ENCODE measurements at places on chromosomes 12 and 14.

GRCh38 chr12:34209259-34209835 is 187.1 kb downstream of the ALG10 start:
- no peak for DNase-seq

DNA sequence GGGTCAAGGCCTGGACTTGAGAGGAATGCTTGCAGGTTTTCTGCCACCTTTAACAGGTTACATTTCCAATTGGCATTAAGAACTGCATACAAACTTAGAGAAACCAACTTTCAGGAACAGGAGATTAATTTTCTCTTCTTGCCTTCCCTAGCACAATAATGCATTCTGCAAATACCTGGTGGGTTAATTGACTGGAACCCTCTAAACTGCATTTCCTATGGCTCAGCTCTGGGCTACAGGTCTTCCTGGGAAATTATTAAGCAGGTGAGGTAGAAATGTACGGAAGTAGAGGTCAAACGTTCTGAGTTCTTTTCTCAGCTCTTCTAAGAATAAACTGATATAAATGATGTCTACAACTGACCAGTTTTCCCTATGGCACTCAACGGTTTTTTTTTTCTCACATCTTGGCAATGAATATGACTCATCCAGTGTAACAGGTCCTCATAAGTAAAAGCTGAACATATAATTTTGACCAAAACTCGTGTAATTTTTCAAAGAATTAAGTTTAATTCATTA is 144.9 kb upstream of the PELI2 start:
- DNase-seq, result no peak

- DNase-seq, result no peak
Observed at GRCh38 chr14:53613404-53614253, 343.0 kb downstream of the BMP4 start.

- DNase-seq, result no peak
Observed at GRCh38 chr12:72546106-72546505, 273.9 kb downstream of the TRHDE start.

- peak; percentile 42 for DNase-seq
Observed at GRCh38 chr12:122088179-122088810, 9.7 kb downstream of the MLXIP start.

- DNase-seq, result no peak
Observed at GRCh38 chr14:95523815-95524448, 7.5 kb upstream of the SYNE3 start.

- DNase-seq, result peak; percentile 63
Observed at GRCh38 chr14:82710267-82710841, 1176.7 kb upstream of the SEL1L start.

DNA sequence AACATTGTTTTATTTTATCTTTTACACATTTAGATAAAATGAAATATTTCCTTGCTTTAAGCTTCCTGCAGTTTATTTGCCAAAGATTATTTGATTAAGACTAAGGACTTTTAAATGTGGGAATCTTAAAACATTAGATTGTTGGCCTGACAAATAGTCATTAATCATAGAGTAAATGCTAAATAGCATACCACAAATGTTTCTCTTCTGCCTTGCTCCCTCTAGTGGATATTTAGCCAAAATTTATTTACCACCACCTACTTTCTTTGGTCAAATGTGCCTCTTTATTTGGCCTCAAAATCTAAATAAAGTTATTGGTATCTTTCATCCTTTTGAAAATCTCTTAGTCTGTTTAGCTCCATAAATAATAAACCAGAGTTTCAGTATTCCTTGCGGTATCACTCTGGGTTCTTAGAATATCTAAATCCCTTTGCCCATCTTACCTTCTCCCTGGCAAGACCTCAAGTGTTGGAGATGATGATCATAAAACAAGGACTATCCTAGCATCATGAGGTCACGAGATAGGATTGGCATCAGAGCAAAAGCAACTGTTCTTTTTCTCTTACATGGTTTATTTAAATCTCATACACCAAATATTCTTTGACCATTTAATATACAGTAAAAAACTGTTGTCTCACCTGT is 150.6 kb upstream of the AEBP2 start:
- DNase-seq, result no peak

GRCh38 chr12:131436922-131437705 is 273.8 kb upstream of the SFSWAP start:
- no peak for DNase-seq

GRCh38 chr14:22657861-22658260 is 13.7 kb upstream of the OR6J1 start:
- DNase-seq, result no peak

DNA sequence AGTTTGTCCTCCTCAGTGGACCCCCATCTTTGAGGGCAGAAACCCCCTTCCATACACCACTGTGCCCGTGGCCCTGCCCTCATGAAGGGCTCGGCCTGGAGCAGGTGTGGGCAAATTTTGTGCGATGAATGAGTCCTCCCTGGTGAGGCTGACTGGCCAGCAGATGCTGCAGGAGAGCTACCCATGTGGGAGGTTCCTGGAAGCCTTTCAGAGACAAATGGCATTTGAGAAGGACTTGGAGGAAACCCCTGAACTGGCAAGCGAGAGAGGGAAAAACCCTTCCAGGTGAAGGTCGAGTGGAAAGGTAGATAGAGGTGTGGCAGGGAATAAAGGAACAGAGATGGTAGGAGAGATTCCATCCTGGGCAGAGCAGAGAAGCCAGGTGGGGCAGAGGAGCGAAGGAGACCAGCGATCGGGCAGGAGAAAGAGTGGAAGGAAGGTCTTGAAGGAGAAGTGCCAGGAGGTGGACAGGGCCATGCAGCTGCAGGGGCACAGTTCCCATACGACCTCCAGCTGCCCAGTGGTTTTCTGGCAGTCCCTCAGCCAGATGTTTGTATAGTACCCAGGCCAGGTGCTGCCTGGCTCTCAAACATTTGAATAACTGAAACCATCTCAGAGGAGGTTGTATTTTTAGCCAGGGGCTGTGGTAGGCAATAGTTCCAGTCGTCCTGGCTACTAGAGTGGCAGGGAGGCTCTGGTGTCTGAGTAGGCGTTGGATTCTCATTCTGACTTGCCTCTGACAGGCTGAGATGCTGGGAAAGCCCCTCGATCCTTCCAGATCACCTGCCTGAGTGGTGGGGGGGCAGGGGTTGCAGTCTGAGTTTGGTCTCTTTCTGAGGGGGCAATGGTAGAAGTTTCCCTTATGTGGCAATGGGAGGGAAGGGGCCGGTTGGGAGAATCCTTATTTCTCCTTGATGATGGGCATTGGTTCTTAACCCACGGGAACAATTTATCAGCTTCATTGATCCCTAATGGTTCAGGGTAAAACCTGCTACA is 40.1 kb downstream of the FBXL14 start:
- DNase-seq, result no peak

DNA sequence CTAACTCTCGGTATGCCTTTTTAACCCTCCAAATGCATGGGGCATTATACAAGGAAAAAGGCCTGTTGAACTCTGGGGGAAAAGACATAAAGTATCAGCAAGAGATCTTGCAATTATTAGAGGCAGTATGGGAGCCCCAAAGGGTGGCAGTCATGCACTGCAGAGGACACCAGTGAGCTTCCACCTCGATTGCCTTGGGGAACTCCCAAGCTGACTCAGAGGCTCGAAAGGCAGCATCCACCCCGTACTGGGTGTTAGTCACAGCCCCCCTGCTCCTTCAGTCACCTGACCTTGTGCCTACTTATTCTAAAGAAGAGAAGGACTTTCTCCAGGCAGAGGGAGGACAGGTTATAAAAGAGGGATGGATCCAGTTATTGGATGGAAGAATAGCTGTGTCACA is 781.4 kb upstream of the TMEM132C start:
- DNase-seq, result no peak

- peak; percentile 42 for DNase-seq
Observed at GRCh38 chr14:105865266-105865903, 339.0 kb downstream of the TMEM121 start.

DNA sequence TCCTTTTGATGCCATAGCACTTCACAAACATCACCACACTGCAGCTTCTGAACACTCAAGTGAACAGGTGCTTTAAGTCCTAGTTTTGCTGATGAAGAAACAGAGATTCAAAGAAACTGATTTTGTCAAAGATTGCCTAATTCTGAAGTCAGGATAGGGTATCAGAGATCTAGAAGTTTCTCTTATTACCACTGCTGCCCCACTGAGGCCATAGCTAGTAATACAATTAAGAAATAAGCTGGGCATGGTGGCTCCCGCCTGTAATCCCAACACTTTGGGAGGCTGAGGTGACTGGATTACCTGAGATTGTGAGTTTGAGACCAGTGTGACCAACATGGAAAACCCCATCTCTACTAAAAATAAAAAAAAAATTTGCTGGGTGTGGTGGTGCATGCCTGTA is 458.3 kb upstream of the SEL1L start:
- no peak for DNase-seq

DNA sequence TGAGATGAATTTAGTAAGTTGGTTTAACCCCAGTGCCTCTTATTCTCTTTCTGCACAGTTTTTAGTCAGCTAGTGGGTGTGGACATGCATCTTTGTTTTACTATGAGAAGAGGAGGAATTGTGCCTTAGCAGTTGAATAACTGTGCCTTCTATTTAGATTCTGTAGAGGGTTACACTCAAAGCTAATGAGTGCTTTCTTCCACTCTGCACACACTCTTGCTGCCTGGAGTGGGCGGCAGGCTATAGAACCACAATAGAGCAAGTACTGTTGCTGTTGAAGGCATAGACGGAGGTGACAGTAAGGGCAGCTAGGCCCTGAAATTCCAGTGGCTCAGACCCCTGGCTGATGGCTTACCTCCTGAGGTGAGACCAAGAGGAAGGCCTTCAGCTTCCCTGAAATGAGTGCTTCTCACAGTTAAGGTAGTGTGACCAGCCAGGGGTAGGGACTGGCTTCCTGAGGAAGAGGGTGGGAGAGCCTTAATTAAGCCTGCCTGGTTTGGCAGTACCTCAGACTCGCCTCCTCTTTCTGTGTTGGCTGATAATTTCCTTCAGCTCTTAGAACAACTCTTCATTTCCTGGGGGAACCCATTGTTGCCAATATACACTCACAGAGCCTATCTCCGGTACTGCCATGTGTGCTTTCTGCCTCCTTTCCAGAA is 24.7 kb downstream of the SUSD6 start:
- no peak for DNase-seq

DNA sequence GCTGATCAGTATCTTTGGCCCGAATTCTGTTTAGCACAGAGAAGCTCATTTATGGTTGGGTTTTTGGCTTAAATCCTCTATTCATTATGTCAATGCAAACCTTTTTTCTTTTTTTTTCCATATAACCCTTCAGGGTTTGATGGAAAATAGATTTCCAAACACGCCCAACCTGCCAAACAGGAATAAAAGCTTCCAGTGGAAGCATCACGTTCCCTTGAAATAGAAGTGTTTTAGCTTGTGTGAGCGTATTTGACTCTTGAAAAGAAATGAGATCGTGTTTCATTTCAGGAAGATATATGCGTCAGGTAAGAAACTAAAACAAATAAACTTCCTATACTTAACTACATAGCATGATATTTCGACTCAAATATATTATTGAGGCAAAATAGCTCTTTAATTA is at the start of gene PIK3C2G:
Gene PIK3C2G, plus strand, starts transcription at position 246 of the 400 bp plus-strand sequence. CDS start 20,564 bp downstream, outside the sequence.
- DNase-seq, result no peak

GRCh38 chr12:21387174-21387573 is 14.5 kb downstream of the IAPP start:
- DNase-seq, result no peak

DNA sequence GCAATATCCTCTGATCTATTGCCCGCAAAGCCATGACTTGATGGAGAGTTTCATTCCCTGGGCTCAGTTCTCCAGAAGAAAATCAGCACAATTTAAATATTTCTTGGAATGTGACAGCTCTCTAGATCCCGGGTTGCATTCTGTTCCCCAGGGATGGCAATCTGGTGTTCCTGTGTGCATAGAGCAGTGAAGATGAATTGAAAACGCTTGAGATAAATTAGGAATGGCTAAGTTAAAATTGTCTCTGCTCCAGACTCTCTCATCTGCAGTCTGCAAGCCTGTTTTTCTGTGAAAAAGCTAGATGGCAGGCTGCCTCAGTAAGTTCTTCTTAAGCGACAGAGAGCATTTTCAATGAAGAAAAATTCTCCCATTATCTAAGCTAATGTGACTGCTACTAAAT is 582.5 kb upstream of the MGAT4C start:
- no peak for DNase-seq

DNA sequence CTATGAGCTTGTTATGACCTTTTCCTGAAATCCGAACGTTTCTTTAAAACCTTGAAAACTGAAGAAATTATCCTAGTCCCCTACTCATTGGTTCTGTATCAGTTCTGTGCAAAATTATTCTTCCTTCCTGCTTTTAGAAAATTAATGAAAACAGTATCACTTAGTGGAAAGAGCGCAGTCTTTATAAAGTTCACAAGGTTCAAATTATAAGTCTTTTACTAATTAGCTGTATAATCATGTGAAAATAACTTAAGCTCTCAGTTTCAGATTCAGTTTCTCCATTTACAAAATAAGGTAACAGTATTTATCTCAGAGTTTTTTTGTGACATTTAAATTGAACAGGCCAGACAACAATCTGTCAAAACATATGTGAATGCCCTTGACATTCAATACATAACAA is 306.1 kb downstream of the ADAMTS20 start:
- no peak for DNase-seq

GRCh38 chr14:32136027-32136825 is 59.1 kb downstream of the ARHGAP5 start:
- DNase-seq, result no peak

- no peak for DNase-seq
Observed at GRCh38 chr14:33699300-33699983, 251.4 kb downstream of the EGLN3 start.

GRCh38 chr12:53467082-53467481 is 15.2 kb downstream of the PCBP2 start:
- no peak for DNase-seq

DNA sequence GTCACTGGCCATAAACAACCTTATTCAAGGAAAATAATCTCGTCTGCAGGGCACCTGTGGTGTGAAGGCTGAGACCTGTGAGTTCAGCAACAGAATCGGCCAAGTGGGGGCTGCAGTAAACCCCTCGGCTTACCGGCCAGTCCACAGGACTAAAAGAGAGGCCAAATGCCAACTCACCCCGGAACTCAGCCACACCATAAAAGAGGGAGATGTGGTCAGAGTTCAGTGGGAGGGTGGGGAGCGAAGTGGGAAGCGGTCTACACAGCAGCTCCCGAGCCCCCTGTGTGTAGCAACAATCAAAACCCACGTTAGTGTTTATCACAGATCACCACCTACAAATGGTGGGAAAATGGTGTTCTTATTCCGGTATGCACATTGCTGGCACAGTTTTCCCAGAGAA is 153.0 kb downstream of the PIWIL1 start:
- DNase-seq, result no peak

- DNase-seq, result no peak
Observed at GRCh38 chr14:77709412-77709811, 1.5 kb downstream of the SLIRP start.

GRCh38 chr14:52898496-52898895 is 52.4 kb downstream of the FERMT2 start:
- DNase-seq, result no peak

DNA sequence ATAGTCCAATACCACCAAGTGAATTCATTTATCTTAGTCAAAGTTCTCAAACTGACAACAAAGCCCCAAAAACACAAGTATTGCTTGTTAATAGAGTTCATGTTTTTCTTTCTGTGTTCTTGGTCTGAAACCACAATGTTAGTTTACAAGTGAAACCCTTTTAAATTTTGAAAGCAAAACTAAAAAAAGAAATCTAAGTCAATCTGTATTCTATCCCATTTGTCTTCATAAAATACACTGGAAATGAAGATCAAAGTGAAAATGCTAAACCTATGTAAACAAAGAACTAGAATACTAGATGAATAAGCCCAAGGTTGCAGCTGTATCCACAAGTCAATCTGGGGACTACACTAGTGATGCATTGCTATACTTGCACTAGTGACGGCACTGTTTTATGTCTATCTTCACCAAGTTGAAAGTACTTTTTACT is 10.4 kb downstream of the MAP4K5 start:
- DNase-seq, result no peak

- DNase-seq, result no peak
Observed at GRCh38 chr14:46322076-46322475, 329.5 kb downstream of the RPL10L start.
